ENCODE measurements at places on chromosomes 7 and 10. TPM values are rescaled to one million over a fixed set of nuclear protein-coding genes. Genes with fewer than 3 reads are reported as not detected.

GRCh38 chr10:69498711-69499471 is 47.6 kb downstream of the TSPAN15 start:
- no peak for DNase-seq

DNA sequence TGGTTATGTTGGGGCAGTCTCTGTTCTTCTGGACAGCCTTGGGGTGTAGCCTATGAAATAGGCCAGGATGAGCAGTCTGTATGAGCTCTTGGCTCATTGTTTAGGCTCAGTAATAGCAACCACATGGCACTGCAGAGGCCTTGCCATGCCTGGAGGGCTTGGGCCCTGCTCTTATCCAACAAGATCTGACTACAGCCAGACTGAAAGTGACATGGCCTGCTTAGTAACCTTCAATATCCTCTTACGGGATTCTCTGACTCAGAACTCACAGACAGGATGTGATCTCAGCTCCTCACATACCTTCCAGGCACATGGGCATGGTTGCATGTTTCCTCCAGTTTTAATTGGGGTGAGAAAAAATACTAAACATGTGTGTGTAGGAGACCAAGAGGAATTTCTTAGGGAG is 289.3 kb downstream of the PTEN start:
- no peak for DNase-seq

DNA sequence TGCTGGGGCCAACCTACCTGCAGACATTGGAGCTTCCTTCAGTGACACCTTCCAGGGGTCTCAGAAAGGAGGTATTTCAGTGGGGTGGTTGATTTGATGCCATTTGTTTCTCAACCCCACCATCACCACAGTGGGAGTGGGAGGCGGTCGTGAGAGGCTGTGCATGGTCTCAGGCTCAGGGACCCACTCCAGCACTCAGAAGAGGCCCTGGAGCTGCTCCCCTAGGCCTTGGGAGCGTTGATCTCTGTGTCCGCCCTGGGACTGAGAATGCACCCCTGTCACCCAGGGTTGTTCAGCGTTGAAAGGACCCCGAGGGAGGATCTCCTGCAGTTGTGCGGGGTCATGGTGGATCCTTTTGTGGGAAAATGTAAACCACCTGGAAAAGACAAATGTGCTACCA is 410.6 kb downstream of the GLRX3 start:
- DNase-seq, result no peak

DNA sequence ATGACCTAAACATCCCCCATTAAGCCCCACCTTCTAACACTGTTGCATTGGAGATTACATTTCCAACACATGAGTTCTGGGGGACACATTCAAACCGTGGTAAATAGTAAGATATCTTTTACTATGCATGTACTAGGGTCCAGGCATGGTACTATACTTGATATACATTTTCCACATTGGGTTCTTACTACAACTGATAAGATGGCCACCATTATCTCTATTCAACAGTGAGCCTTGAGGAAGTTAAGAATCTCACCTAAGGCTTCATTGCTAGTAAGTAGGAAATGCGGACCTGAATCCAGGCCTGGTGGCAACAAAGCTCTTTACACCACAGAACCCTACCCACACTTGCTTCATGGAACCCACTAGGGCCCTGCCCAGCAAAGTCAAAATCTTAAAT is 5.7 kb downstream of the PANK1 start:
- DNase-seq, result no peak

DNA sequence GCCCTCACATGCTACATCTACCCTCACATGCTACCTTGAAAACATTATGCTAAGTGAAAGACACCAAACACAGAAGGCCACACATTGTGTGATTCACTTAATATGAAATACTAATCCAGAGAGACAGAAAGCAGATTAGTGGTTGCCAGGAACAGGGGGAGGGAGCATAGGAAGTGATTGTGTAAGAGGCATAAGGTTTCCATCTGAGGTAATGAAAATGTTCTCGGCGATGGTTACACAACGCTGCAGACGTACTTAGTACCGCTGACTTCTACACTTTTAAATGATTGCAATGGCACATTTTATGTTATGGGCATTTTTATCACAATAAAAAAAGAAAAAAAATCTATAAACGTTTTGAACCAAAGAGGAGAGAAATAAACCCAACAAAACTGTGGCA is 742.3 kb downstream of the TYW1 start:
- no peak for DNase-seq

The HTRA1 gene
- 12.0 TPM for total RNA-seq

DNA sequence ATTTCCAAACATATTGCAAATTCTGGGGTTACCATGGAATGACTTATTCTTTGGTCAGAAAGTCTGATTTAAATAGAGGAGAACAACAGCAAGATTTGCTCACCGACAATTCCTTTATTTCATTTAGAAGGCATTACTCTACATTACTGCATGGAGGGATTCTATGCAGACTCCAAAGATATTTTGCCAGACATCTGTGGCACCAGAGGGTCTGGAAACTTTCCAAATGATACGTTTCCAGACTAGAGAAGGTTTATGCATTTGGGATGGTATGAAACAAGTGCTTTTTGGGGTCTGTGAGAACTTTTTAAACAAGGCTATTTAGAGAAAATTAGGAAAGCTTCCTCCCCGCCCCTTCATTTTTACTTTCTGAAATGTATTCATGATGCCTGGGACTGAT is 125.3 kb downstream of the SAMD9 start:
- no peak for DNase-seq

DNA sequence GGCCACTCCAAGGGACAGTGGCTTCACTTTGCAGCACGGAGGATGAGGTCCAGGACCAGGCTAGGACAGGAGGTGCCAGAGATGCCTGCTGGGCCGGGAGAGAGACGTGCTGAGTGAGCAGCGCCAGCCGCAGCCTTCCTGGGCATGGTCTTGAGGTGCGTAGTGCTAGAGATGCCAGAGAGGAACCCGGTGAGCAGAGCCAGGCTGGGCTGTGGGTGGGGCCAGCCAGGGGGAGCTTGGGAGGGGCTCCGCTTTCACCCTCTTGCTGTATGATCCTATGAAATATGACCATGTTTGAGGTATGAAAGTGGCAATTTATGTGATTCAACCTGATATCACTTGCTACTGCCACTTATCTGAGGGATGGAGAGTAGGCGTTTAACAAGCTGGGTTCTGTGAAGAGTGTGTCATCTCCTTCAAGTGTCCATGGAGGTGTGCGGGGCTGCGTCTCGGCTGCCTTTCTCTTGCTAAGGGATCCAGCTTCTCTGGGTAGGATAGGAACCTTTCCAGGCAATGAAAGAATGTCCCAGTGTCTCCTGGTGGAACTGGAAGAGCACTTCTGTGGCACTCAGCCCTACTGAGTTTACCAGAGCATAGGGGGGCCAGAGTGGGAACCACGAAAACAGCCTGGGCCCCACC is 518.4 kb upstream of the FOXK1 start:
- no peak for DNase-seq

The CNNM1 gene
- total RNA-seq, result 0.24 TPM

DNA sequence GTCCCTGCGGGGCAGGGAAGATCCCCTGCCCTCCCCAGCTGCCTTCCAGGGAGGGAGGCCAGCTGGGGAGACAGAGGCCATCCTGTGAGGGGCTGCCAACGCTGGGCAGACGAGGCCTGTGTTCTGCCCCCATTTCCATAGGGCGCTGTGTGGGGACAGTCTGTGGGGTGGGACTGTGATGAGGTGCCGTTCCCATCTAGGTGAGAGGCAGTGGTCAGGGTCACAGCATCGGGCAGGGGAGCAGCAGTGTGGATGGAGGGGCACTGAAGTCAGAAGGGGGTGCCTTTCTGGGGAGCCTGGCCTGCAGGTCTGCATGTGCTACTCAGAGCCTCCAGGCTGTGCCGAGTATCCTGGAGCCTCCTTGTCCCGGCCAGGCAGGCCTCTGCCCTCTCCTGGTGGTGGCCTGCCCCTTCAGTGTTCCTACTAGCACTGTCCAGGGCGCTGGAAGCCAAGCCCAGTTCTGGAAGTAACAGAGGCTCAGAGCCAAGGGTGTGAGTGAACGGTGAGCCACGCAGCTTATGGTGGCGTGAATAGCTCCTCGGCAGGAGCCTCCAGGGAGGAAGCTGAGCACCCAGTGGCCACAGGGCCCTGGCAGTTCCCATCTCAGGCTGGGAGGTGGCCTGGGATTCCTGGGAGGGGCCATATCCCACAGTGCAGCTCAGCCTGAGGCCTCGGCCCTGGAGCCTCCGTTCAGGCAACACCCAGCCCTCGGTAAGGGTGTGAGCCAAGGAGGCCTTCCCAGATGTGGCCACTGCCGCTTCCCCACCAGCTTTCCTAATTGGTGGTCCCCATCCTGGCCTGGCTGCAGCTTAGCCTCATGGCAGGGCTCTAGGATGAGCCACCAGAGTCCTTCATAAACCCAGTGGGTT is 23.3 kb upstream of the CSGALNACT2 start:
- no peak for DNase-seq

GRCh38 chr10:24288581-24288980 is 79.6 kb downstream of the KIAA1217 start:
- no peak for DNase-seq

The EBLN1 gene
- total RNA-seq, result not detected

DNA sequence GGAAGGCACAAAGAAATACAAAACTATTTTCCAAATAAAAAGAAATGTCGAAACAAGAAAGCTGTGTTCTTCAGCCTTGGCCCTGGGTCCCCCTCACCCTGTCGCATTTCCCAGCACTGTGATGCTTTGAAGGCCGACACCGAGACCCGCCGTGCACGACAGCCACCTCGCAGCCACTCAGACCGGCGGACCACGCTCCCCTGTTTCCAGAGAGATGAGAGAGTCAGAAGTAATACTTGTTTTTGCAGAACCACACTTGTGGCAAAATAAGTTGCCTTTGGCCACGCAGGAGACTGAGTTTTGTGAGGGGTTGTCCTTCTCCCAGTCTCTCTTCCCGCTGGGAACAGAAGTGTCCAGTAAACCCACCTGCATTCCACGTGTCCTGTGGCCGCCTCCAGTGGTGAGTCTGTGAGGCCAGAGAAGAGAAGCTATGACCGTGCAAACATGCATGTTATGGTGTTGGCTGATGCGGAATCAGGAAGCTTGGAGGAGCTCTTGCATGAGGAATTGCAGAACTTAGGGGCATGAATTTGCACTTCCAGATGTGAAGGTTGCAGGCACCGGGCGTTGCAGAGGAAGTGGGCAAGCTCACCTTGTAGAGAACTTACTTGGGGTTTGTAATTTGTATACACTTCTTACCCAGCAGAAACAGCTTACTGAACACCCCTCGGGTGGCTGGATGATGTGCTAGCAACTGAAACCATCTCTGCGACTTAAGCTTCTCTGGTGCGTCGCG is 194.5 kb downstream of the EBF3 start:
- no peak for DNase-seq

DNA sequence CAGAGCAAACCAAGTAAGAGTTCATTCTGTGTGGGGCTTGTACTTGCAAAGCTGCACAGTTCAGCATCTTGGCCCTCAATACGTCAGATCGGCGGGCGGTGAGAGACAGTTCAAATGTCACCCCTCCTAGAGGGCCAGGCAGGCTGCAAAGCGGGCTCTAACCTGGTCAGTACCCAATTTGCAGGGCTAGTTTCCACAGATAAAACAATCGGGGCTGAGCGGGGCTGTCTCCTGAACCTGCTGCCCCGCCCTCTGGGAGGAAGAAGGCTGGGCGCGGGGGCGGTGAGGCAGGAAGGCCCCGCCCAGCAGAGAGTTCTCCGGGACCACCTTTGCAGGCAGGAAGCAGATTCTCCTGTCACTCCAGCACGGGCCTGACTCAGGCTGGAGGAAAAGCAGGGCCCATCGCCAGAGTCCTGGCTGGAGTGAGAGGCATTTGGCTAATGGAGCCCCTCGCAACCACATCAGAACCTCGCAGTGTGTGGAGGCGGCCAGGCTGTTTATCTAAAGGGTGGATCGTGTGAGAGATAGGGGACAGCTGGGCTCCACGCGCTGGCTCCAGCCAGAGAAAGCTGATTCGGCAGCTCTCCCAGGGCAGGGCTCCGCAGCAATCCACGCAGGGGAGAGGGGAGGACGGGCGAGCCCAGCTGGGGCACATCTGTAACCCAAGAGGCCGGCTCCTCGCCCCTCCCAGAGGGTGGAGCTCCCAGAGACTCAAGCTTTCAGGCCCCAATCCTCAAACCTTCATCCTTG is 83.1 kb downstream of the SH3PXD2A start:
- DNase-seq, result peak; percentile 59

DNA sequence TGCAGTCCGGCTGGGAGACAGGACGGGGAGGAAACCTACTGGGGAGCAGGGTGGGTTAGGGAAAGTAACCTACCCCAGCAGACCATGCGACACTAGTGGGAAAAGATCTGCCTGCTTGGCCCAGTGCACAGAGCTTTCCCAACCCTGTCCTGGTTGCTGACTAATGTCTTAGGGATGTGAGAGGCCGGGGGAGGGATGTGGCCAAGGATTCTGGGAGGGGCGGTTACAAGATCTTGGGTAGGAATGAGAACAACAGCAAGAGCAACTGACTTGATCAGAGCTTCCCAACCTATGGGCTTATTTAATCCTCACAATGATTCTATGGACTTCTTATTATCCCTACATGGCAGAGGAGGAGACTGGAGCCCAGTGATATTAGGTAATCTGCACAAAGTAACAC is 24.0 kb upstream of the EIF5AL1 start:
- DNase-seq, result no peak

- DNase-seq, result no peak
Measured at GRCh38 chr7:106187613-106188350, 75.7 kb upstream of the SYPL1 start.

DNA sequence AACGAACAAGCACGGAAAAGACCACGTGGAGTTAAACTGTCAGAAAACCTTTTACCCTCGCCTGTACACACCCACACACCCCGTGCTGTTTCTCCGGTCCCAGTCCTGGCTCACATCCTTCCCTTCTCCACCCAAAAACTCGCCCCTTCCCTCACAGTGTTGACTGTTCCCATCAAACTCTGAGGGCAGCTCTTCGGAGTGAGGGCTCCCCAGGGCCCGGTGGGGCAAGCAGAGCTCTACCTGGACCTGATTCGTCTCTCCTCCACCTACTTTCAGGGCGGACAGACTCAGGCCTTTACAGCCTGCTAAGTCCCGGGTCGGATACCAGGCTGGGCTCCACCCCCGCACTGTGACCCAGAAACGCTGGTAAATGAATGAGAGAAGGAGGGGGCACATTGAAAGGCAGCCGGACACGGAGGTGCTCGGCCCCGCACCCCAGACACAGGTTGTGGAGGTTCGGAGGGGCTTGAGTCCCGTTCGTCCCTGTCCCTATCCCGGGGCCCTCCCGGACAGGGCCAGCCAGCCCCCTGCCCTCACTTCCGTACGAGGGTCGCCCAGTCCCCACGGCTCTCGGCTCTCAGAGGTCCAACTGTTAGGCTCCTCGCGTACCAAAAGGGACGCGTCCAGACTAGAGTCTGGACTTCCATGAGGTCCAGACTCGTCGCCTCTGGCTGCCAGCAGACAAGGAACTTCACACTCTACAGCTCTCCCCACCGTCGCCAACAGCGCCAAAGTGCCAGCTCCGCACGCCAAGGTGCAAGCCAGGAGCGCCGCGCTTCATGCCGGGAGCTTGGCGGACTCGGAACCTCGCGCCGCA is 31.7 kb upstream of the ASL start:
- no peak for DNase-seq
